ENCODE measurements at places on chromosomes 11 and 22. TPM values are rescaled to one million over a fixed set of nuclear protein-coding genes. Genes with fewer than 3 reads are reported as not detected.

DNA sequence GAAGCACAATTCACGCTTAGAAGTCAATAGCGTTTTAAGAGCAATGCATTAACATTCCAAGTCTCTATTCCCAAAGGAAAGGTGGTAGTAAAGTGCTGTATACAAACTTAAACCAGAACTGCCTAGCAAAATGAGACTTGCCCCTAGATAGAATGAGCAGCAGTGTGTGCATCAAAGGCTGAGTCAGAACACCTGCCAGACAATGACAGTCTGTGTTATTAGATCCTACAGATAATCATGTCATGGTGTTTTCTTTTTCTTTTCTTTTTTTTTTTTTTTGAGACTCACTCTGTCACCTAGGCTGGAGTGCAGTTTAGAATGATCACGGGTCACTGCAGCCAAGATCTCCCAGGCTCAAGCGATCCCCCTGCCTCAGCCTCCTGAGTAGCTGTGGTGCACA, 1.6 kb downstream of the RTCB start:
- no peak for DNase-seq

- no peak for DNase-seq
These were observed 5.5 kb downstream of the LRRC74B start for GRCh38 chr22:21051145-21051830.

- DNase-seq = no peak
These were observed 275.3 kb downstream of the ETS1 start for GRCh38 chr11:128311742-128312719.

OPCML gene
- total RNA-seq = not detected

OR5P2 gene
- total RNA-seq = not detected

TMEM86A gene
- total RNA-seq = 0.65 TPM

SPI1 gene
- not detected for total RNA-seq

OR10D3 gene
- not detected for total RNA-seq

PTGDR2 gene
- 0.06 TPM for total RNA-seq

Data from Daoy (cell line).